ENCODE measurements at places on chromosomes 13 and 19.

DNA sequence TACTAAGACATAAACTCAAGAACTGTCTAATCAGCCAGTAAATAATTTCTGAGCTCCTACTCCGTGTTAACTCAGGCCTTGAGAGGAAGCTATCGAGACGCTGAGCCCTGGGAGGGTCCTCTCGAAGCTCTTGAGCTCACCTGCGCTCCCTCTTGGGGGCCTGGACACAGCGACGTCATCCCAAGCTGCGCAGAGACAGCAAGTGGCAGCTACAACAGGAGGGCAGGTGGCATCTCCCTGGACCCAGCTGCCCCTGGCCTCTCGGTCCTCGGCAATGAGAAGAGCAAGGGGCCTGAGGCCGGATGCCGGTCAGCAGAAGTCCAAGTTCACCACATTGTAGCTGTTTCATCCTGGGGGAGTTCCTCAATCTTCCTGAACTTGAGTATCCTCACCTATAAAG lies 30.5 kb upstream of the TUBGCP3 start:
- no peak for DNase-seq

GRCh38 chr19:8846819-8847218 lies 14.6 kb downstream of the MBD3L1 start:
- no peak for DNase-seq

DNA sequence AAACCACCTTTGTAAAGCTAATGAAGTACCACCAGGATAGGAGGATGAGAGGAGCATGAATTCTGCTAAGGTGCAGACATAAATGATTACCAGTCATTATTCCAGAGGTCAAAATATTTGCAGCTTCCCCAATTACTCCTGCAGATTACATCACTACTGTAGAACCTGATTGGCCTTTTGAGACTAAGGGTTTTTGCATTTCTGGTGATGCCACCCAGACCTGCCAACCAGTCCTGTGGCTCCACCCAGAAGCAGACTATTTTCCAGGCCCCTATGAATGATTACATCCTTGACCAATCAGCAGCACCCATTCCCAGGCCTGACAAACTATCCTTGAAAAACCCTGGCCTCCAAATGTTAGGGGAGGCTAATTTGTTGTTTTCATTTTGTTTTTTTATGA lies 11.2 kb upstream of the KCNC3 start:
- no peak for DNase-seq

DNA sequence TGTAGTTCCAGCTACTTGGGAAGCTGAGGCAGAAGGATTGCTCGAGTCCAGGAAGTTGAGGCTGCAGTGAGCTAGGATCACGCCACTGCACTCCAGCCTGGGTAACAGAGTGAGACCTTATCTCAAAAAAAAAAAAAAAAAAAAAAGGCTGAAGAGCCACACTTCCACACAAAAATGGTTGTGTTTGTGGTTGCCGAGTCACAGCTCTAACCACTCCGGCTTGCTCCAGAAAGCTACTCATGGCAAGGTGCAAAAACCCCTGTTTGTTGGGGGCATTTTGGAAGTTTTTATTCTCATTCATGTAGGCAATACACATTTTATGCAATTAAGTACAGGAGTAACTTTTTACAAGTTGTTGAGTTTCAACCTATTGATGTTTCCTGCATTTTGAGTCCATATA lies 93.5 kb downstream of the INSR start:
- no peak for DNase-seq

DNA sequence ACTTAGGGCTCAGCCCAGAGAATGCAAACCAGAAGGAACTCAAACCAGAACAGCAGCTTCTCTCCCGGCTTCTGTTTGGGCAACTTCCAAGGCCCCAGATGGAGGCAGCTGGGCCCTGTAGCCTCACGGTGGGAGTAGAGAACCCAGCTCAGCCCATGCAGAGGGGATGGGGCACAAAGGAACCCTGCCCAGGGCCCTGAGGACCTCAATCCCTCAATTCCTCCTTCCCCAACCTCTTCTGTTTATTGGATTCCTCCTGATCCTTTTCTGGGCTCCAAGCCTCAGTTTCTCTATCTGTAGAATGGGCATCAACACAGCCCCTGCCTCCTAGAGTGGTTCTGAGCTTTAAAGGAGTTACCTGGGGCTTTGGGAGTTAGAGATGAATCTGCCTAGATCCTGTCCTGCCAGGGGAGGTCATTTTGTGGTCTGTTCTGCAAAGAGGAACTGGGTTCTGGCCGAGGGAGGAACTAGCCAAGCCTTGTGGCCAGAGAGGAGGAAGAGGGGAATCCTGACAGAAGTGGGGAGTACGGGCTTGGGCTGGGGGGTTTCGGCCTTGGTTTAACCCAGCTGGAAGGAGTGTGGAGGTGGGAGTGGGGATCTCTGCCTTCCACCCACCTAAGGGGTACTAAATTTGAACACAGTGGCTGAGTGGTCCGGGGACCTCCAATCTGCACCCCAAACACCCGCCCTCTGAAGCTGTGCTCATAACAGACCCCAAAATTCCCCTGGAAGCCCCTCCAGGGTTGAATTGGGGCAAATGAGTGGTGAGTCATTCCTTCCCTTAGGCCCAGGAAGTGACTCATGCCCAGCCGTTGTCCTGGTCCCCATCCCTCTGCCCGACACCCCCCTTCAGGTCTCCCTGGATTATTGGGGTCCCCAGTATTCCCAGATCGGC lies 2.7 kb downstream of the ADGRE5 start:
- DNase-seq: no peak

DNA sequence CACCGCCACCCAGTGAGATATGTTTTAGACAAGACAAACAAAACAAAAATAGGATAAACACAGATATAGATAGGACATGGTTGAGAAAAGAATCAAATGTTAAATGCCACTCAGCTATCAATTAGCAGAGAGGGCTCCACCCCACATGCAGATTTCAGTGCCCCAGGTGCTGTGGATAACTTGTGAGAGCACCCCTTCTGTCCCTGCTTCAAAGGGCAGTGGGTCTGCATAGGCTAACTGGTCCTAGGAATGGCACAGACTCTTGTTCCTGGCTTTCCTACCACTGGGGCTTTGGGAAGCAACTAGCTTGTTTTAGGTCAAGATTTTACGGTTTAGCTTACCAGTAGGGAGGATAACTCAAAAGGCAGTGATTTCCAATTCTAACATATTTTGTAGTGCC lies 460.3 kb downstream of the TSHZ3 start:
- no peak for DNase-seq

GRCh38 chr19:45615795-45616703 lies 14.0 kb upstream of the GPR4 start:
- DNase-seq: no peak

GRCh38 chr13:77781808-77782207 lies 84.3 kb downstream of the SLAIN1 start:
- no peak for DNase-seq

- no peak for DNase-seq
Measured at GRCh38 chr13:48844676-48845075, 131.0 kb upstream of the FNDC3A start.

DNA sequence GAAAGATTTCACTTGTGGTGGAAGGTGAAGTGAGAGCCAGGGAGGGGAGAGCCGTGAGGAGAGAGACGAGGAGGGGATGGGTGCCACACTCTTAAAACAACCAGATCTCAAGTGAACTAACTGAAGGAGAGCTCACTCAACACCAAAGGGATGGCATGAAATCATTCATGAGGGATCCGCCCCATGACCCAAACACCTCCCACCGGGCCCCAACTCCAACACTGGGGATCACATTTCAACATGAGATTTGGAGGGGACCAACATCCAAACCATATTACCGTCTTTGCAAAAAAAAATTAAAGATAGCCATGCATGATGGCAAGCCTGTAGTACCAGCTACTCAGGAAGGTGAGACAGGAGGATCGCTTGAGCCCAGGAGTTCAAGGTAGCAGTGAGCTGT lies 34.9 kb upstream of the POP4 start:
- DNase-seq: no peak

GRCh38 chr13:33353210-33353609 lies 67.7 kb upstream of the STARD13 start:
- no peak for DNase-seq

- no peak for DNase-seq
Measured at GRCh38 chr13:23949200-23949599, 51.9 kb upstream of the C1QTNF9B start.

GRCh38 chr19:29526730-29527499 lies 1.1 kb downstream of the VSTM2B start:
- DNase-seq: no peak

Measured in BJ (cell line).